ENCODE measurements at places on chromosomes 1 and 21.

- no peak for DNase-seq
- H3K4me1 ChIP-seq = no peaks in the 10 kb centered on the region
- H3K36me3 ChIP-seq = no peaks in the 10 kb centered on the region
- no peak overlapping the region for H3K4me3 ChIP-seq
- no peak overlapping the region for H3K27ac ChIP-seq
Measured at GRCh38 chr1:178702146-178702545, 22.9 kb upstream of the RALGPS2 start.

- H3K36me3 ChIP-seq = no peaks in the 10 kb centered on the region
- no peak for DNase-seq
- H3K27me3 ChIP-seq = peaks cover 21% of the 10 kb centered on the region
- no peak overlapping the region for H3K4me3 ChIP-seq
- no peak overlapping the region for H3K27ac ChIP-seq
- H3K4me1 ChIP-seq = no peaks in the 10 kb centered on the region
Measured at GRCh38 chr1:48777219-48777895, 666 bp upstream of the BEND5 start.

DNA sequence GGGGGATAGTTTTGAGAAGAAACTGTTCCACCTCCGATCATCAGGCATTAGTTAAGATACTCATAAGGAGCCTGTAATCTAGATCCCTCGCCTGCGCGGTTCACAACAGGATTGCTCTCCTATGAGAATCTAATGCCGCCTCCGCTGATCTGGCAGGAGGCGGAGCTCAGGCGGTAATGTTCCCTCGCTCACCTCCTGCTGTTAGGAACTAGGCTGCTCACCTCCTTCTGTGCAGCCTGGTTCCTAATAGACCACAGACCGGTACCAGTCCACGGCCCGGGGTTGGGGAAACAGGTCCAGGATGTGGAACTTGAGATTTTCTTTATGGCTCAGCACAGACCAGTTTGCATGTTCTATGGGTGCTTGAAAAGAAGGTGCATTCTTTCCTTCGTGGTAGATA lies 27.2 kb upstream of the FAM3B start:
- DNase-seq = no peak
- no peaks in the 10 kb centered on the region for H3K4me1 ChIP-seq
- 0 out of 2 replicates have a peak, but pooled peaks cover 6% of the 10 kb centered on the region for H3K27me3 ChIP-seq
- H3K4me3 ChIP-seq = no peak overlapping the region

DNA sequence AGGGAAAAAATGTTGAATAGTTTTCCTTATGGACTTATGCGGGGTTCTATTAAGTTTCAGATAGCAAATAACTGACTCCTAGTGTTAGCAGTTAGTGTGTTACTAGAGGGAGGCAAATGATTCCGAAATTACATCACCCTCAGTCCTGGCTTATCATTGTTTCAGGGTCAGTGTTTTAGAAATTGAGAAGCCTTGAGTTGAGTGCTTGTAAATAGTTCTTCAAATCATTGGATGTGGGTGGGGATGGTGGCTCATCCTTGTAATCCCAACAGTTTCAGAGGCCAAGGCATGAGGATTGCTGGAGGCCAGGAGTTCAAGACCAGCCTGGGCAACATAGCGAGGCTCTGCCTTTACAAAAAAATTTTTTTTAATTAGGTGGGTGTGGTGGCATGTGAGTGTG lies 21.3 kb downstream of the SOAT1 start:
- peaks cover 38% of the 10 kb centered on the region for H3K36me3 ChIP-seq
- no peak overlapping the region for H3K4me3 ChIP-seq
- no peak overlapping the region for H3K27ac ChIP-seq

GRCh38 chr21:45644041-45644906 lies 749 bp downstream of the PCBP3 start:
- H3K27me3 ChIP-seq = no peaks in the 10 kb centered on the region
- H3K4me1 ChIP-seq = peaks cover 38% of the 10 kb centered on the region
- peak overlapping the region; percentile 42 for H3K27ac ChIP-seq

- no peak overlapping the region for H3K4me3 ChIP-seq
- H3K4me1 ChIP-seq = peaks cover 7% of the 10 kb centered on the region
- no peaks in the 10 kb centered on the region for H3K36me3 ChIP-seq
- DNase-seq = no peak
- no peak overlapping the region for H3K27ac ChIP-seq
- no peaks in the 10 kb centered on the region for H3K27me3 ChIP-seq
Measured at GRCh38 chr21:41705546-41706262, 61.1 kb downstream of the RIPK4 start.

DNA sequence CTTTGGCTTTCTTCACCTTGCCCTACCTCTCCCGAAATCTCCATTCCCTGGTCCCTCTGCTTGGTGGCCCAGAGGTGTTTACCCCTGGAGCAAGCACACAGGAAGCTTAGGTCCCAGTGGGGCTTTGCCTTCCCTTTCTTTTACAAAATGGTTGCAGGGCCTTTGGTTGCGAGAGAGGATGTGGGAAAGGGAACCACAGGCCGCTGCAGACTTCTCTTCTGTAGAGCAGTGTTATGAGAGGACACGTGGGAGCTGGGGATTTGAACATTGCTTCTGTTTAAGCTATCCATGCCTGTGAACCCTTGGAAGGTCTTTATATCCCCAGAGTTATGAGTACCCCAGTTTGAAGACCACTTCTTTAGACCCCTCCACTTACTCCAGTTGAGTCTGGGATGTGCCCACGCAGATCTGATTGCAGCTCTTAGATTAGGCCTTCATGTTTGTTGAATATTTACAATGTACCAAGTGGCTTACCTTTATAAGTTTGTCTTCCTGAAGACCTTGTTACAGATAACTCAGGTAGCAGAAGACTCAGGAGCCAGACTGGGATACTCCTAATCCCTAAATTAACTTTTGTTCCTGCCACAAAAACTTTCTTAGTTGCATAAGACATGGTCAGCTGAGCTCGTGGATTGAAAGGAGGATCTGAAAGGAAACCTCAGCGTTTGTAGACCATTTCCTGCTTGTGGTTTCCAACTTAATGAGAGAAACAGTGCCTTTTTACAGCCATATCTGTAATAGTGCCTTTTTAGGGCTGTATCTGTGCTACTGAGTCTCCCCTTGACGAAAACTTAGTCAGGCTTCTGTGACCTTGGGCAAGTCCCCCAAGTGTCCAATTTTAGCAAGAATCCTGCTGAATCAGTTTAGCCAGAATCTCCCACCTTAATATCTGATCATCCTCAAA lies 21.9 kb upstream of the IVNS1ABP start:
- DNase-seq = no peak
- no peak overlapping the region for H3K4me3 ChIP-seq
- H3K27me3 ChIP-seq = no peaks in the 10 kb centered on the region
- H3K36me3 ChIP-seq = no peaks in the 10 kb centered on the region
- peaks cover 5% of the 10 kb centered on the region for H3K4me1 ChIP-seq

- H3K27ac ChIP-seq = no peak overlapping the region
- no peaks in the 10 kb centered on the region for H3K27me3 ChIP-seq
- H3K4me1 ChIP-seq = no peaks in the 10 kb centered on the region
- DNase-seq = no peak
- H3K4me3 ChIP-seq = no peak overlapping the region
Measured at GRCh38 chr21:34192646-34193285, 119.4 kb downstream of the MRPS6 start.

GRCh38 chr1:110548381-110548780 lies 29.4 kb upstream of the KCNA10 start:
- no peak overlapping the region for H3K27ac ChIP-seq
- peaks cover 7% of the 10 kb centered on the region for H3K27me3 ChIP-seq
- H3K4me1 ChIP-seq = no peaks in the 10 kb centered on the region
- no peaks in the 10 kb centered on the region for H3K36me3 ChIP-seq
- no peak overlapping the region for H3K4me3 ChIP-seq

DNA sequence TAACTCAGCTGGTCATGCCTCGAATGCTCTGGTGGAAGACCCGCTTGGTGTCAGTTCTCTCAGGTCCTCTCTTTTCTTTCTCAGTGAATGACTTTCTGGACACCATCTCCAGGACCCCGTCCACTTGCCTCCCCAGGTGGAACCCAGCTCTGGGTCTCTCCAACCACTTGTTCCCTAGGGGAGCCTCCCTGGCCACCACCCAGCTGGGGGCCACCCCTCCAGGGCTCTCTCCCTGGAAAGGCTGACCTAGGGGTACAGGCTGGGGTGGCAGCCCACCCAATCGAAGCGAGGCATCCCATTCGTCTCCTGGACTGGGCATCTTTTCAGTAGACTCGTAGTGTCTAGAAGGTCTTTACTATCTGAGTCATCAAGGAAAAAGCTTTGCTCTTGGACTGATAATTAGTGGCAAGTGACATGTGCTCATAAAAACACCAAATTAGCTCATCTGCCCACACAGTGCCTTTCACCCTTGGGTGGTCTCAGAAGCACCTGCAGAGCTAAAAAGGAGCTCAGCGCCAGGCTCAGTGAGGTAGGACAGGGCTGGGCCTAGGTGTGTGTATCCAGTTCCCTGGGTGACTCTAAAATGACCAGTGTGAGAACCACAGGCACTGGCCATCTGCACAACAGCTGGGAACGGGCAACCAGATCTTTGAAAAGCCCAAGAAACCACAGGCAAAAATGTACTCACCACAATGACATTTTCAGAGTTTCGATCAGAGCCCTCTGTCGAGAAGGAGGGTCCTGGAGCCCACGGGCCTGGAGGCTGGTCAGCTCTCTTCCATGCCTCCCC lies 2.4 kb upstream of the PDXK start:
- H3K4me1 ChIP-seq = peaks cover 37% of the 10 kb centered on the region
- no peak overlapping the region for H3K27ac ChIP-seq
- H3K27me3 ChIP-seq = no peaks in the 10 kb centered on the region
- no peak for DNase-seq
- H3K36me3 ChIP-seq = peaks cover 23% of the 10 kb centered on the region

DNA sequence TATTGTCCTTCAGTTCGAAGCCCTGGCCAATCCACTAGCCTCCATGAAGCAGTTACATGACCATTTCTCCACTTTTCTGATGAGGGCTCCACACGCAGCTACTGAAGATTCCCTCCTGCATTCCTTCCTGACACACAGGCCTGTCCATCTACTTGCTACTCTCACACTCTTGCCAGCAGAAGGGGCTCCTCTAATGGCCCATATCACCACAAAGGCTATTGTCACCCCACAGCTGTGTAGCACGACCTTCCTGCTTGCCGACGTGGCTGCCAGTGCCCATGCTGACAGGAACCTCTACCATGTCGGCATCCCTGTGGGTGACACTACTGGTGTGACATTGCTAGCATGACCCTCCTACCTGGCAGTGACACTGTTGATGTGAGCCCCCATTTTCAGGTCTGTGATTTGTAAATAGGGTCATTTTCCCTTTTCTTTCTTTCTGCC lies 1528.6 kb upstream of the TPTE start:
- H3K27me3 ChIP-seq = no peaks in the 10 kb centered on the region
- H3K4me1 ChIP-seq = no peaks in the 10 kb centered on the region
- H3K36me3 ChIP-seq = no peaks in the 10 kb centered on the region
- no peak overlapping the region for H3K27ac ChIP-seq

DNA sequence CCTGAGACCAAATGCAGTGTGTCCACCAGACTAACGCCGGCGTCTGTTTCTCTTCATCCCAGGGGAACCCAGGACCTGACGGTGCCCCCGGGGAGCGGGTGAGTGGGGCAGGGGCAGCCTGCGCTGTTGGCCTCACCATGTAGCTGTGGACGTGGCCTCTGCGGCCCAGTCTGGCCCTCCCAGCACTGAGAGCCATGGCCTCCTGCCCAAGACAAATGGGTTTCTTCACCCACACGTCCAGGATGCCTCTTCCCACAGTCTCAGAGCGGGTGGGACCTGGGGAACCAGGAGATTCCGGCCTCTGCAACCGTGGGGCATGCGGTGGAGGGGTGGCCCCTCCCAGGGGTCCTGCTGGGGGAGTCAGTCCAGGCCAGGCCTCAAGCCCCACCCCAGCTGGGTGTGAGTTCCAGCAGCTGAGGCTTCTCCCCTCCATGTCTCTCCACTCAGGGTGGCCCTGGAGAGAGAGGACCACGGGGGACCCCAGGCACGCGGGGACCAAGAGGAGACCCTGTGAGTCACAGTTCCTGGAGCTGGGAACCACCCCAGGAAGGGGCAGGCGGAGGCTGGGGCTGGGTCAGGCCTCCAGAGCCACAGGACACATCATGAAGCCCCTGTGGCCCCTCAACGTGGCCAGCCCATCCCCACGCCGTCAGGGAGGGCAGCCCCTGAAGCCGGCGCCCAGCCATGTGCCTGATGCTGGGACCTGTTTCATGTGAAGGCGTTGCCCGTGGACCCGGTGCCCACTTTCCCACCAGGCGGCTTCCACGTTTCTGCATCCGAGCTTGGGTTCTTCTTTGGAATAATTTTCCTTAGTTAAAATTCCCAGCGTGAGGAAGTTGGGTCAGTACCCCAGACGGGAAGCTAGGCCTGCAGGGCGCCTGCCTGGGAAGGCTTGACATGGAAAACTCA lies 11.0 kb downstream of the COL6A1 start:
- no peak overlapping the region for H3K4me3 ChIP-seq
- no peaks in the 10 kb centered on the region for H3K4me1 ChIP-seq
- H3K36me3 ChIP-seq = peaks cover 59% of the 10 kb centered on the region
- H3K27ac ChIP-seq = no peak overlapping the region

GRCh38 chr1:221069178-221069903 lies 190.1 kb downstream of the HLX start:
- H3K36me3 ChIP-seq = no peaks in the 10 kb centered on the region
- no peak overlapping the region for H3K4me3 ChIP-seq
- H3K27me3 ChIP-seq = no peaks in the 10 kb centered on the region
- no peak for DNase-seq

DNA sequence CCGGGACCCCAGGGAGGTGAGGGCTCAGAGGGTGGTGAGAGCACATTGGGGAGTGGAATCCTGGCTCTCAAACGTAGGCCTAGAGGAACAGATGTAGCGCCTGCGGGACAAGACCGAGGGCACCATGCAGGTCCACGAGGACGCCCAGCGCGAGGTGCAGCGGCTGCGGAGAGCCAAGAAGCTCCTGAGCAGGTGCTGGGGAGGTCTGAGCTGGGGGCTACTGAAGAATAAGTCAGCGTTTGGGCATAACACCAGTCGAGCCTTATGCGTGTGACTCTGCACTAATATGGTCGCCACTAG lies 2.6 kb upstream of the NBPF3 start:
- DNase-seq = no peak
- H3K4me3 ChIP-seq = no peak overlapping the region
- H3K27ac ChIP-seq = no peak overlapping the region
- H3K27me3 ChIP-seq = no peaks in the 10 kb centered on the region

DNA sequence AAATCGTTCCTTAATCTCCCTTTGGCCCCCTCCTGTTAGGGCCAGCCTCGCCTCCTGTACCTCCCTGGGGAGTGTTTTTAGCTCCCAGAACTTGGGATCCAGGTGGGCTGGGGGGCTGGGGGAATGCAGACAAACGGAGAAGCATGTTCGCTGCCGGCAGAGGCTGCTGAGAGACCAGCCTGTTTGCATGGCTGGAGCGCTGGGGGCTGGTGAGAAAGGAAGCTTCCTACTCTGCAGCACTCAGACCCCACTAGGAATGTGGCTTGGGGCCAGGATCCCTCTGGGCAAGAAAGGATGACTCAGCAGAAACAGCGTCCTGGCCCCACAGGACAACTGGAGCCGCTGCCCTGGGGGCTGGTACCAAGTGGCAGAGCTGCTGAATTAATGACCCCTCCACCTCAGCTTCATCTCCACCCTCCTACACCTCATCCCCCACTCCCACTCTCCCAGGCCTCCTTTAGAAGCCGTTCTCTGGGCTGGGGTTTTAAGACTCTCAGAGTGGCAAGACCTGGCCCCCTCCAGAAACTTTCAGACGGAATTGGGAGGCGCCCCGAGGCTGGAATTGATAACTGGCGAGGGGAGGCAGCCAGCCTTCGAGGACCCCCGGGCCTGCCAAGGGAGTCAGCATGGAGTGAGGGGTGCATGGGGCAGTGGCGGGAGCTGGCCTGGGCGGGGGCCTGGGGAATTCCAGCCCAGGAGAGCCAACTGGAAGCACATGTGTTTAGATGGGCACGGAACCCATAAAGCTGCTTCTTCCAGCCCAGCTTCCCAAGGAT lies 28.5 kb upstream of the EPS8L3 start:
- no peaks in the 10 kb centered on the region for H3K36me3 ChIP-seq
- no peak overlapping the region for H3K4me3 ChIP-seq
- DNase-seq = peak; percentile 97
- H3K4me1 ChIP-seq = peaks cover 59% of the 10 kb centered on the region
- no peaks in the 10 kb centered on the region for H3K27me3 ChIP-seq
- H3K27ac ChIP-seq = peak overlapping the region; percentile 83

Measured in SJSA1 (cell line).